SK-N-MC (cell line): ENCODE measurements at places on chromosomes 3 and 15.

GRCh38 chr3:71859123-71859519 is 74.2 kb upstream of the PROK2 start:
- DNase-seq = peak; percentile 8

GRCh38 chr3:23324745-23325144 is 121.6 kb downstream of the UBE2E2 start:
- peak; percentile 1 for DNase-seq

DNA sequence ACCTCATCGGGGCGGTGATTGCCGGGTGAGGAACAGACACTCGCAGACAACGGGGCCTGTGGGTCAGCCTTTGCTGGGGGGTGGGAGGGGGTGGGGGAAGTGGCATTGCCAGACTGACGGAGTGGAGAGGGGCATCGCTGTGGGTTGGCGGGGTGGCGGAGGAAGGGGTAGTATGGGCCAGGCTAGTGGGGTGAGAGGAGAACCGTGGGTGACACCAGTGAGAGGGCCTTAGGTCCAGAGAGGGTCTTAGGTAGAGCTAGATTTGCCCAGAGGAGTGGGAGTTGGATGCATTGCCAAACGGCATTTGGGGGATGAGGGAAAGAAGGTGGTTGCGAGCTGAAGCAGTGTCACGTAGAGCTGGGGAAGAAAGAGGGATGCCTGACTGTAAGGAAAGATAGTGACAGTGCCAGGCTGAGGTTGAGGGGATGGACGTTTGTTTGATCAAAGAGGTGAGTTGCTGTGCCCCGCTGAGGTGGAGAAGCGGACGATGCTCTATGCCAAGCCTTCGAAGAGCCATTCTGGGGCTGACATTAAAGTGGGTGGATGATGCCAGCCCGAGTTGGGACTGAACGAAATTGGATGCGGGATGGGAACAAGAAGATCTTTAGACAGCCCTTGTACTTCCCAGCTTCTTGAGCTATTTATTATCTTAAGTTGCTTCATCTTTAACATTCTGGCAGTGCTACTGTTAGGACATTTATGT is 572 bp downstream of the DNAJB11 start:
- no peak for DNase-seq

GRCh38 chr15:75817138-75817935 is 25.9 kb upstream of the UBE2Q2 start:
- peak; percentile 18 for DNase-seq

GRCh38 chr15:38408576-38408975 is 45.4 kb upstream of the FAM98B start:
- DNase-seq = no peak

DNA sequence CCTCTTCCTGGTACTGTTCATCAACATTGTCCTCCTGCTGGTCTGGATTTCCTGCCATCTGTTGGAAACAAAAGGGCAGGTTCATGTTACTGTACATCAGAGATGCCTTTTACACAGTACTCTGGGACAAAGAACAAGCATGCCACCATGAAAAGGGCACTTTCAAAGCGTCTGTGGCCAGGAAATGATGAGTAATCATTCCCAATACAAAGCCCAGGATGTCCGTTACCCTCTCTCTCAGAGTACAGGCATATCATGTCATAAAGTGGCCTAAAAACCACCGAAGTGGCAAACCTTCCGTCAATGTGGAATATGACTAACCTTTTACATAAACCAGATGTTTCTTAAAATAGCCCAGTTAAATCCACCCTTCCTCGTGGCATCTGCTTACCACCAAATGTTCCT is 71.2 kb downstream of the GOLIM4 start:
- DNase-seq = no peak
